Glutamatergic neuron (in vitro differentiated cells): ENCODE measurements at places on chromosomes 2 and 18. TPM values are rescaled to one million over a fixed set of nuclear protein-coding genes. Genes with fewer than 3 reads are reported as not detected.

The ADRA2B gene
- total RNA-seq = 0.91 TPM

The PIEZO2 gene
- total RNA-seq = 50.1 TPM

The HNMT gene
- total RNA-seq = not detected

DNA sequence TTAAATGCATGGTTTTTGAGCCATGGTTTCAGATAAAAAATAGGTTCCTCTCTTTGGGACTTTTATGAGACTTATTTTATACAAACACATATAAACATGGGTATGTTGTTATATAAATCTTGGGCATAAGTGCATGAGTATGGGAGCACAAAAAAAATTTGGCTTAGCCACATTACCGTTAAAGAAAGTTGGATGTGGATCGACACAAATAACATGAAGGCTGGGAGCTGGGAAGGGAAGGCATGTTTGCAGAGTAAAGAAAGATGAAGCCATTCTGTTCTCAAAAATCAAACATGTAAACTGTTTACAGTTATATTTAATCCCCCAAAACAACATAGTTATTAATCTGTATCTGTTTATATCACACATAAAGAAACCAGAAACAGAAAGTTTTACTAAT lies 313.8 kb downstream of the NRXN1 start:
- no peaks in the 10 kb centered on the region for H3K36me3 ChIP-seq
- DNase-seq = no peak
- peaks cover 48% of the 10 kb centered on the region for H3K4me1 ChIP-seq
- H3K27ac ChIP-seq = no peak overlapping the region

DNA sequence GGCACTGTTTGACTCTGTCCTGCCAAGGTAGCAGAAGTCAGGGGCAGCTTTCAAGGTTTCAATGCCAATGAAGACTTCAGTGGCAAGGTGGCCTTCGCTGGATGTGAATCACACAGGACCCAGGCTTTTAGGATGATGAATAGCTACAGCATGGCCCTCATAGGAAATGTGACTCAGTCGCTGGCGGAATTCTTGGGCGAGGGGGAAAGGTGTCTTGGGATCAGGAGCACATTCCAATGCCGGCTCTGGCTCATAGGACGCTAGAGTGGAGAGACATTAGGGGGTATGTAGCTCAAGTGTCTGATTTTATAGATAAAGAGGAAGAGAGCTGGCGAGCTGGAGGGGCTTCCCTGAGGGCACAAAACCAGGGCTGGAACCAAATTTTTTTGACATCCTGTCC lies 68.6 kb downstream of the SMIM21 start:
- no peak overlapping the region for H3K27ac ChIP-seq
- peaks cover 1% of the 10 kb centered on the region for H3K27me3 ChIP-seq
- no peak for DNase-seq
- no peaks in the 10 kb centered on the region for H3K4me1 ChIP-seq
- H3K36me3 ChIP-seq = peaks cover 6% of the 10 kb centered on the region
- no peak overlapping the region for H3K4me3 ChIP-seq

DNA sequence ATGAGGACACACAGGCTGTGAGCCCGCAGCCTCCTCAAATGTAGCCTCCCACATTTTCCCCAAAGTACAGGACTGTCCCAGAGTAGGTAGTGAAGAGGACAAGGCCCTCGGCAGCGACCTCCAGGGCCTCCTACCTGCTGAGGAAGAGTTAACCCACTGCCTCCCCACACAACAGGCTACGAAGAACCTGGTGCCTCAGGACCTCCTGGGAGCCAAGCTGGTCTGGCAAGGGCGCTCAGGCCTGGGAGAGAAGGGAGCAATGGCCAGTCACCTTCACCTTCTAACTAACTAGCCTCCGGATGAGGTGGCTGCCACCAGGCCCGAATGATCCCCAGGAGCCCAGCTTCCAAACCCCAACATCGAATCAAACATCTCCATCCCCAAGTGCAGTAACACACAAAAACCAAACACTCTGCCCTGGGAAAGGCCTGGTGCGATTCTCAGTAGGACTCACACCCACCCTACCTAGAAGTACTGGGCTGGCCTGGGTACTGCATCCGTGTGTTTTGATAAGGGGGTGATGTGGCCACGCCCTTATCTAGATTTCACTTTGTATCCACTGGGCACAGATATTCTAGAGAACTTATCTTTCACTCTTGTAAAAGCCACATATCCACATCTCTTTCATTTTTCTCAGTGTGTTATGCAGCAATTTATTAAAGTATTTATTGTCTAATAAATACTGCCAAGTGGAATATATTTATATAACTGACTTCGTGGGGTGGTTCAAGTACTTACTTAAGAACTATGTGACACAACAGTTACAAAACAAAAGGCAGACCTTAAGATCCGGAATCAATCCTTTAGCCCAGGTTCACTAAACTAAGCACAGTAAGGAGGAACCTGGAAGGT lies 9.7 kb downstream of the ERFE start:
- H3K4me1 ChIP-seq = peaks cover 3% of the 10 kb centered on the region
- H3K4me3 ChIP-seq = no peak overlapping the region
- H3K27me3 ChIP-seq = peaks cover 18% of the 10 kb centered on the region
- H3K36me3 ChIP-seq = no peaks in the 10 kb centered on the region
